Stimulated activated CD4-positive, alpha-beta T cell treated with anti-CD3 and anti-CD28 coated beads, Interleukin-4, amount 100 ng/mL, for 4 hours (primary cell): ENCODE measurements at places on chromosomes 12 and 14.

DNA sequence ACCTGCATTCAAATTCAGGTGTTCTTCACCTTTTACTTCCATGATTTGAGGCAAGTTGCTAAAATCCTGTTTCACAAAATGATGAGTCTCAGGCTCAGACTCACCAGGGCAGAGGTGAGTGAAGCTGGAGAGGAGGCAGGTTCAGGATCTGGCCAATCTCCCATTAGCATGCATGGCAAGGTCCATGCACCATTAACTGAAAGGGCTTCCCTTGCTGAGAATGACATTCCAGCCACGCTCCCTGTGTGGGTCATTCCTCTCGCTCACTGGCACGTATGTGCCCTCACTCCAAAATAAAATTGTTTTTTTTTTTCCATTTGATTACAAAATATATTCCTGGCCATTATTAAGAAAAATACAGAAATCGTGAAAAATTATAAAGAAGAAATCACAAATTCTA is 257.6 kb downstream of the C12orf75 start:
- DNase-seq = no peak

- no peak for DNase-seq
Observed at GRCh38 chr12:34166427-34167060, 144.2 kb downstream of the ALG10 start.

DNA sequence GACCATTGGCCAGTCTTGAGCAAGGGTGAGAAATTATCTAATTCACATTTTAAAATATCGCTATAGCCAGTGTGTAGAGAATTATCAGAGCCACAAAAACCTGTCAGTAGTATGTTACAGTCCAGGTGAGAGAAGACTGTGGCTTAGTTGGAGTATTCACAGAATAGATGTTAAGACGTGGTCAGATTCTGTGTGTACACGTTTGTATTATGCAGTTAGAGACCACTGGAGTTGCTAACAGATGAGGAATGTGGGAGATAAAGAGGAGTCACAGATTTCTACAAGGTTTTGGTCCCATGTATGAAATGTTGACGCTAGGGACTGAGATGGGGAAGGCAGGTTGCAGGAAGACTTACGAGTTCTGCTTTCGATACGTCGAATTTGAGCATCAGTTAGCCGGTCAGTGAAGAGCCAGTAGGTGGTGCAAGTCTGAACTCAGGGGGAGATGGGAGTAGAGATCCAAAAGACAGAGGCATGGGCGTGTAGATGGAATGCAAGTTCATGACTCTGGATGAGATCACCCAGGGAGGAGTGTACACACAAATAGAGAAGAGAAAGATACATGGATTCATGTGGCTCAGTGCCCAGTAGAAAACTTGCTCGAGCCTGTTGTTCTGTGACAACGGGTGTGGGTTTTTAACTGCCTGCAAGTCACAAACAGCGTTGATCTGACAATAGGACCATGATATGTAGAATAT is 114.8 kb upstream of the FLRT2 start:
- no peak for DNase-seq

GRCh38 chr14:93042968-93043940 is 72.5 kb downstream of the ITPK1 start:
- DNase-seq = no peak
